Left lobe of liver (tissue), 2 donors: ENCODE measurements at places on chromosomes 6 and 20.

GRCh38 chr6:108550256-108550655 lies 10.5 kb upstream of the FOXO3 start:
- DNase-seq, result no peak

- DNase-seq, result no peak
Observed at GRCh38 chr6:126054802-126055201, 68.5 kb downstream of the TRMT11 start.

DNA sequence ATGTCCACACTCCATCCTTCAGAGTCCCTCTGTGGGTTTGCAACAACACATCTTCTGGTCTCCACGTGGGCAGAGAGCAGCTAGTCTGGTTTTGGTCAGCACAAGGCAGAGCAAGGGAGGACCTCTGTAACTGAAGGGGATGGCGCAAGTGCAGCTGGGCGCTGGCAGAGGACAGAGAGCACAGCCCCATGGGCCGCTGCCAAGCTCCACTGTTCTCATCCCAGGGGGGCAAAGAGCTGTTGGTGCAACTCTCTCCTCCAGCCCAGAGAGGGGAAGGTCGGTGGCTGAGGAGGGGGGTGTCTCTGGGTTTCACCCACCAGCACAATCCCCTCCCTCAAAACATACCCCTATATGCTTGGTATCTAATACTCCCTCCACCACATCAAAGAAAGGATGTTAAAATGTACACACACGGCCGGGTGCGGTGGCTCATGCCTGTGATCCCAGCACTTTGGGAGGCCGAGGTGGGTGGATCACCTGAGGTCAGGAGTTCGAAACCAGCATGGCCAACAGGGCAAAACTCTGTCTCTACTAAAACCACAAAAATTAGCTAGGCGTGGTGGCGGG lies 9.1 kb downstream of the ATP9A start:
- peak; percentile 94 for DNase-seq

DNA sequence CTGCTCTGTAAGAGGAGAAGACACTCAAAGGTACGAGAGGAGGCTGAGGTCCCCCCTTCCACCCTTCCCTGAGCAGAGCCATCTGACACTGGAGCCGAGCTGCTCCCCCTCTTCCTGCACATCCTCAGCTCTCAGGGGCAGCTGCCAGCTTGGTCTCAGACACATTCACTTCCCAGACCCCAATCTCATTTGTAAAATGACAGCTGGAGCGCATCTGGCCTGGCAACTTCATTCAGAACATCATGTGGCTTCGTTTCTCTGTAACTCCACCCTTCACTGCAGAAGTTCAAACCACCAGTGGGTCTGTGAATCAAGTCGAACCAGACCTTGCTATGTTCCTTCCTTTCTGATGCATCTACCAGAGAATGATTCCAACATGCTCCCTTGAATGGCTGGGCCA lies 145.6 kb upstream of the CDH4 start:
- DNase-seq, result no peak

DNA sequence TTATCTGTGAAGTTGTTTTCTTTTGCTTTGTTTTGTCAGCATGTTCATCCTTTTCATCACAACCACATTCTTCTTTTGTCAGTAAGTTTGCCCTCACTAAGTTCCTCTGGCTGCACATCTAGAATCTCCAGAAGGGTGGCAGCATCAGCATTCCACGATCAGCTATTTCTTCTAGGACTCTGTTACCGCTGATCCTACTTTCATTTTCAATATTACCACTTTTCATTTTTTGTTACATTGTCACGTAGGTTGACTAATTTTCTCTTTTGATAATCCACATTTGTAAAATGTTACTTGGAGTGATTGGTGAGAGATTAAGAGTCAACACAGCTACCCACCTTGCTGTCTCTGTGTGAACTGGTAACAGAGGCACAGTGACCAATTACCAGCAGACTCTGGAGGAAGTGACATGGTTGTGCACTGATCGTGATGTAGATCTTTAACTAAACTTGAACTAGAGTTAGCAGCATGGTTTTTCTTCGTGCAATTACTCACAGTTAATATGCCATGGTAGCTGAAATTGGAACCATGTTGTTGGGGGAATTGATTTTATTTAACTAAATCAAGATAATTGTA lies 307.9 kb upstream of the SLC35B3 start:
- DNase-seq, result no peak

DNA sequence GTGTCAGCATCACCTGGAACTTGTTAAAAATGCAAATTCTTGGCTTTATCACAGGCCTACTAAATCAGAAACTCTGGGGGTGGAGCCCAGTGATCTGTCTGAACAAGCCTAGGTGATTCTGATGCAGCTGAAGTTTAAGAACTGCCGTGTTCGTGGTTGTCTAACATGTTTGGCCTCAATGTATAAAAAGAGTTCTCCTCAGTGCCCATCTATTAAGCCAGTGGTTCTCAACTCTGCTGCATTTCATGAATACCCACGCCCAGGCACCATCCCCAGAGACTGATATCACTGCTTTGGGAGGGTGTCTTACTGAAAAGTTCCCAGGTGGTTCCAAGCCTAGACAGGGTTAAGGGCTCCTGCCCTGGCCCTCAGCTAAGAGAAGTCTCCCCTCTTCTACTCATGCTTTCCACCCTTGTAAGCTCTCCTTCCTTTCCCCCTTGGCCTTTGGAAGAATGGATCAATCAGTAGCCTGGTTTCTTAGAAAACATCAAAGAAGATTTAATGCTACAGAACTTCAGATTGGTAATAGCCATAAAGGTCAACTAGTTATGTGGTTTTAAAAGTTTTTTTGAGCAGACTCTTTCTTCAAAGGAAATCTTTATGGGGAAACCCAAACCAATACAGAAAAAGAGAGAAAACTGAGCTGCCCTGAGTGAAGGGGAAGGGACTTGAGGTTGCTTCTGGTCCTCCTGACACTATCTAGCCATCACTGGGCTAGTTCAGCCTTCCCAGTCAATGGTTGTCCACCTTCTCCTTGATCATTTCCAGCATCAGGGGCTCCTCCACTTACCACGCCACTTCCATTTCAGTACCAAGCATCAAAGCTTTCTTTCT lies 38.9 kb upstream of the TNFAIP3 start:
- no peak for DNase-seq

GRCh38 chr6:17064975-17065374 lies 36.9 kb upstream of the STMND1 start:
- DNase-seq, result no peak

DNA sequence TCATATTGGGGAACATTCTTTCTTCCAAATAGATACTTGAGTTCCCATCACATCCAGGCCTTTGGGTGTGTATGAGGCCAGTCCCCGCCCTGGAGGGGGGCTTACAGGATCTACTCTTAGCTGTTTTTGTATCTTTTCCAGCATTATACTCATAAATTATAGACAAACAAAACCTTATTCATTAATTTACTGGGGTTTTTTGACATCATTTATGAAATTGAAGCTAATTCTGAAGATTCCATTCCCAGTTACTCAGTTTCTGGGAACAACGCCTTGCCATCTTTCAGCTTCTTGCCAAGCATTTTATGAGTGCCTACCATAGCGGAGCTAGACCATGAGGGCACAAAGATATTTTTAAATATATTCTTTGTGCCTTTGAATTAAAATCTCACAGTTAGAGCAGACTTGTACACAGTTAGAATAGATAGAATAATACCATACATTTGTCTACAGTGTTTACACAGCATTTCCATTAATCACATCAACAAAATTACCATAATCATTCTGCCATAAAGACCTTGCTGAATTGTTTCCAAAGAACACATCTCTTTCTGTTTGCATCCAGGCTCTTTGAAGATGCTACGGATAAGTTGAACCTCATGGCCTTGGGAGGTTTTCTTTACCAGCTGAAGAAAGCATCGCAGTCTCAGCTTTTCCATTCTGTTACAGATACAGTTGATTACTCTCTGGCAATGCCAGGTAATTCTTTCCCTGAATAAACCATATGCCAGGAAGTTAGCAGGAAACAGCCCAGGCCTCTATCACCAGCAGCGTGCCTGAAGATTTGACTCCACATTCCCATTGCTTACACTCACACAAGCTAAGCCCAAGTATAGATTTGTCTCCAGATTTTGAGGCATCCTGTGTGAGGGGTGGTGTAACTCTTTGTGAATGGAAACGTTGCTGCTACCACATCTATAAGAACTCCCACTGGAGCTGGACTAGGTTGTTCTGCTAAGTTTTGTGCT lies 75.4 kb upstream of the PBOV1 start:
- no peak for DNase-seq

DNA sequence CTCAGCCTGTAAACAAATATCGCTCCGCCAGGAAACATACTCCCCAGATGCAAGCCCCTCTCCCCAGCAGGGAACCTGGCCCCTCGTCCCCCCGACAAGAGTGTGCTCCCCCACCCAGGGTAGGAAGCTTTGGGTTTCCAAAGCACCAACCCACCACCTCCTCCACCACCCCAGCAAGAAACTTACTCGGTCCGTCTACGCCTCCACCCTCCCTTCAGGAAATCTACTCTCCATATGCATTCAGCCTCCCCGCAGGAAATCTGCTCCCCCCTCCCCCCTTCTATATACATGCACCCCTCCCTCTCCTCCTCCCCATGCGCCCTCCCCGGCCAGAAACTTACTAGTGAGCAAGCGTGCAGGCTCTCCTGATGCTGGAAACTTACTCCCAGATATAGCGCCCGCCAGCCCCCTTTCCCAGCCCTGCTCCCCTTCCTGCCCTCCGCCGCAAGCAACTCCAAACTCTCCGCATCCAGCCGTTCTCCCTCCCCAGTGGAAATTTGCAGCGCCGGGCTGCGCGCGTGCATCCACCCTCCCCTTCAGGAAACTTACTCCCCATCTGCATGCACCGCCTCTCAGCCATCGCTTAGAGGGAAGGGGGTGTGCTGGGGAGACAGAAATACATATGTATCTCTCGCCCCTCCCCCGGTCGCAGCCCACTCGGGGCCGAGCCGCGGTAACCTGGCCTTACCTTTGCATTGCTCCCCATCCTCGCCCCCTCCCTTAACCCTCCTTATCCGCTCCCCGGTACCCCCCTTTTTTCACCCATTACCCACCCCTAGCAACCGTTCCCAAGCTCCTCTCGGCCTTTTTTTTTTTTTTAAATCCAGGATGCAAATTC lies at the start of gene TRERF1:
TRERF1 (minus strand) TSS at position 594 of the 838 bp plus-strand sequence. CDS start 182,336 bp downstream, outside the sequence.
- no peak for DNase-seq

- DNase-seq, result no peak
Observed at GRCh38 chr6:20205722-20206161, 6.5 kb downstream of the MBOAT1 start.

- DNase-seq, result no peak
Observed at GRCh38 chr6:154301839-154302752, 54.5 kb downstream of the IPCEF1 start.
